ENCODE measurements at places on chromosomes 5 and 9.

- DNase-seq = no peak
Measured at GRCh38 chr9:23162789-23163188, 663.3 kb downstream of the ELAVL2 start.

GRCh38 chr5:55989860-55990259, 4.9 kb downstream of the IL6ST start:
- no peak for DNase-seq

GRCh38 chr5:67648201-67648671, 451.6 kb upstream of the CD180 start:
- DNase-seq = peak; percentile 87

GRCh38 chr5:23385036-23385435, 122.4 kb upstream of the PRDM9 start:
- DNase-seq = no peak

DNA sequence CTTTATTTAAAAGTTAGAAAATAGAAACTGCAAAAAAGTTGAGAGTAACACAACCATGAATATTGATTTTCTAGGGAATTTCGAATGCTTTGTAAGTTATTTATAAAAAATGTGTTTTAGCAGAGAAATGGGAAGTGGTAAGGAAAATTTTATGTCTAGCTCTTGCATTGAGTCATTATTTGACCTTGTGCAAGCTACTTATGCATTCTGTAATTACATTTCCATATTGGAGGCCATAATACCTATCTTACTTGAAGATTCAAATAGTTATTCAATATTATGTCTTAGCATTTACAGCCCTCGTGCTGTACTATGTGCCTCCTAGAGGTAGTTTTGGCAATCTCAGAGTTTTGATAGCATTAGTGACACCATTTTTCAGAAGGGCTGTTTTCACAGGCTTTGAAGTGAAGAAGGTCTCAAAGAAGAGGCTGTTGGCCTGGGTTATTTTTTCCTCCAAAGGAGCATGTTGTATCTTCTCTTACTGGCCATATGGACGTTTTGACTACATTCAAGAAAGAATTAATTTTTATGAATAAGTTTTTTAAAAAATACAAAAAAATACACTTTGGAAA, 7.4 kb upstream of the DAP start:
- no peak for DNase-seq
